ENCODE measurements at places on chromosomes 6 and 20.

- DNase-seq = no peak
These were observed 6.6 kb upstream of the ZBTB22 start for GRCh38 chr6:33324125-33324524.

GRCh38 chr6:108648191-108648590, 87.5 kb downstream of the FOXO3 start:
- no peak for DNase-seq

DNA sequence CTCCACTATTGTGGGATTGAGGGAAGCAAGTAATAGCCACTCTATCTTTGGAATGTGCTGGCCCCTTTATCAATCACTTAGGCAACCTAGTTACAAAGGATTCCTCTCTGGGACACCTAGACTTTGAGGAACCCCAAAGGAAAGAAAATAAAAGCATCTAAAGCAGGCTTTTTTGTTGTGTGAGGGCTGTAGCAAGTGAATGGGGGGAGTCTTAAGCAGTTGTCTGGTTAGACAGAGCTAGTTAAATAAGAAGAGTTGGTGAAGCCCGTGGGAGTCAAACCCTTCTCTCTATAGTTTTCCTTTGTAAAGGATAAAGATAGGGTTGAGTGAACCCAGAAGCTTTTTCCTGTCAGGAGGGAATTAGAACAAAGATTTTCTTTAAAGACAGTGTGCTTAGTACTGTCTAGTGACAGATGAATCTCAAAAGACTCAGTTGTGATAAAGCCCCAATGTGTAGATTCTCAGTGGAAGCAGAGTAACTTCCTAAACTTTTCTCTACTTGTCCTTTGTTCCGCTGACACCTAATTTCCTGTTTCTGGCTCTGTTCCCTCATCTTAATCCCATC, 63.3 kb downstream of the HDGFL1 start:
- no peak for DNase-seq

DNA sequence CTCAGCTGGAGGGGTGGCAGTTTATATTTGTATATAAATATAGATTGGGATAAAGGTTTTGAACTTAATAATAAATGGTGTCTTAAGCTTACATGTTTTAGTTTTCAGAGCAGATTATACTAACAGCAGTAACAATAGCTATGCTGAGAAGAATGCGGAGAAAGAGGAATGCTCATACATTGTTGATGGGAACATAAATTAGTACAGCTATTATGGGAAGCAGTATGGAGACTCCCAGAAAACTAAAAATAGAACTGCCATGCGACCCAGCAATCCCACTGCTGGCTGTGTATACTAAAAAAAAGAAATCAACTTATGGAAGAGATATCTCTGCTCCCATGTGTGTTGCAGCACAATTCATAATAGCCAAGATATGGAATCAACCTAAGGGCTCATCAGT, 127.9 kb downstream of the BCKDHB start:
- DNase-seq = no peak

- DNase-seq = peak; percentile 36
These were observed 54.7 kb upstream of the PDE7B start for GRCh38 chr6:135796643-135797305.
